ENCODE measurements at places on chromosomes 12 and 14.

DNA sequence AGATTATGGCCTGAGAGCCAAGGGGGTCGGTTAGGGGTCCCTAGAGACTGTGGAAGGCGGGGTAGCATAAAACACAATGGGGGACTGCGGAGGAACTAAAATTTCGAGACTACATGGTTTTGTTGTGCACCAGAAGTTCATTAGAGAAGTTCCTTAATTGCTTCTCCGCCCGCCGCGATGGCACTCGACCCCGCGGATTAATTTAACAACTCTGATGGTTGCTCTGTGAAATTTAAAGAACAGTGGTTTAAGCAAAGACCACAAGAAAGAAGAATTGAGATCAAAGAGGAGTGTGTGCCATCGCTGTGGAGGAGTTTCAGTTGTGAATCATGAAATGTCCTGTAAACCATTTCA, 1.4 kb upstream of the CCDC88C start:
- DNase-seq: no peak

DNA sequence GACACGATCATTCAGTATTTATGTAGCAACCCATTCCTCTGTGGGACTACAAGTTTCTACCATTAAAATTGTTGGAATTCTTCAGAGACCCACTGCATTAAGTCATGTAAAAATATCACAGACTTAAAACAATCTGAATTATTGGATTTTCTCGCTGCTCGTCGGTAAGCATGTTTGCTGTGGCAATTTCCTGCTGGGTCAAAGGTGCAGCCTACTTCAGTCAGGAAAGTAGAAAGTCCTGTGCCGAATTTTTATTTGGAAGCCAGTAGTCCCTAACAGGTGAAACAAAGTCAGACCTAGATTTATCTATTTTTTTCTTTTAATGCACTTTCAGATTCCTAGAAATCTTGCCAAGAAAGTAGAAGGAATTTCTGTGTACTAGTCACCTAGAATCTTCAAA, 110.4 kb upstream of the MYL2 start:
- no peak for DNase-seq

- no peak for DNase-seq
Measured at GRCh38 chr12:3881281-3881950, 8.2 kb upstream of the PARP11 start.

DNA sequence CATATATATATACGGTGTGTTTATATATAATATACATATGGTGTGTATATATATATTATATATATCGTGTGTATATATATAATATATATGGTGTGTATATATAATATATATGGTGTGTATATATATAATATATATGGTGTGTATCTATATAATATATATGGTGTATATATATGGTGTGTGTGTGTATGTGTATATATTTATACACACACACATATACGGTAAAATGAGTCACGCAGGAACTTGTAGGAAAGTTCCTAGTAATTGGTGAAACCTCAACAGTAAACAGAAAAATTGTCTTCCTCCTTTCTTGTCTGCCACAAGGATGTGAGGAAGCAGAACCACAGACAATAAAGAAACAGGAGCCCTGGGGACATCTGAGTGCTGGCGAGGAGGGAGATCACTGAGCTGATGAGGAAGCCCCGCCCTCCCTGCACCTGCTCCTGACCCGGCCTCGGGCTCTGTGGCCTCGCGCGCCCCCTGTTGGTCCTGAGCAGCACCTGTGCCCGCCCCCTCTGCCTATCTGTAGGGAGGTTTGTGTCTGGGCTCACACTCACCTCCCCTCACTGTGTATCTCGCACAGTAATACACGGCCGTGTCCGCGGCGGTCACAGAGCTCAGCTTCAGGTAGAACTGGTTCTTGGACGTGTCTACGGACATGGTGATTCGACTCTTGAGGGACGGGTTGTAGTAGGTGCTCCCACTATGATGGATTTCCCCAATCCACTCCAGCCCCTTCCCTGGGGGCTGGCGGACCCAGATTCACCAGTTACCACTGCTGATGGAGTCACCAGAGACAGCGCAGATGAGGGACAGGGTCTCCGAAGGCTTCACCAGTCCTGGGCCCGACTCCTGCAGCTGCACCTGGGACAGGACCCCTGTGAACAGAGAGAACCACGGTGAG, 1079.4 kb downstream of the TMEM121 start:
- peak; percentile 11 for DNase-seq

DNA sequence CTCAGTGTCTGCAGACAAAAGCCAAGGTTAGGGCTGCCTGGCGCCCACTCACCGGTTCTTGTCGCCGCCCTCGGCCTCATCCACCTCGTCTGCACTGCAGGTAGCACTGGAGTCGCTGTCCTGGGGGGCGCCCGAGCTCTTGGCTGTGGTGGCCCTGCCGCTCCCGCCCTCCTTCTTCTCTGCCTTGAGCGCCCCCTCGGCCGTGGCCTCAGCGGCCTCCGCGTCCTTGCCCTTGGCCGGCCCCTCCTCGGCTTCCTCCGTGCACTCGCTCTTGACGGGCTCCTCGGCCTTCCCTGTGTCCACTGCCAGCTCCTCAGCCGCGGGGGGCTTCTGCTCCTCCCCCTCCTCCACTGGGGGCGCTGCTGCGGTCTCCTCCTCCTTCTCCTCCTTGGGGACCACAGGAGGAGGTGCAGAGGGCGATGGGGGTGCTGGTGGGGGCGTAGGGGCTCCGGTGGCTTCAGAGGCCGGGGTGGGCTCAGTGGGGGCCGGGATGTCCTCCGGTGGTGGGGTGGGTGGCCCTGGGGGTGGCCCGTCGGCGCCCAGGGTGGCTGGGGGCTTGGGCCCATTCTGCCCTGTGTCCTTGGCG, 77.2 kb downstream of the RFLNA start:
- DNase-seq: no peak

DNA sequence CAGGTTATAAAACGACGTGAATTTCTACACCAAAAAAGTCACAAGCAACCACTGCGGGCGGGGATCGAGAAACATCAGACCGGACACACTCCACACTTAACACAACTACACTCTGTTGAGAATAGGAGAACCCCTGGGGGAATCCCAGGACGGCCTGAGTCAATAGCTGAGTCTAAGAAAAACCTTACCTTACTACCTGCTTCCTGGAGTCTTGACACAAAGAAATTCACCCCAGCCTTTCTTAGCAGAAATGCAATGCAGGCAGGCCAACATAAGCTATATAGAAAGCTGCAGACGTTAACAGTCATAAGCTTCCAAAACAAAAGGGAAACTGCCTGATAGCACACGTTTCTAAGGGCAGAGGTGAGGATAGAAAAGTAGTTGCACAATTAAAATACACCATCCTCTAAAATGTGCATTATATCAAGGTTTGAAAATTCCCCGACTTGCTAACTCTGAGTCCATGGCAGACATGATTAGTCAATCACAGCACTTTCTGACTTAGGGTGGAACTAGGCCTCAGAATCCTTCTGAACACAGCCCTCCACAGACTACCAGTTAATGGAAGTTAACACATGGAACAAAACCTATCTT, 68.0 kb downstream of the CCDC88C start:
- DNase-seq: no peak

DNA sequence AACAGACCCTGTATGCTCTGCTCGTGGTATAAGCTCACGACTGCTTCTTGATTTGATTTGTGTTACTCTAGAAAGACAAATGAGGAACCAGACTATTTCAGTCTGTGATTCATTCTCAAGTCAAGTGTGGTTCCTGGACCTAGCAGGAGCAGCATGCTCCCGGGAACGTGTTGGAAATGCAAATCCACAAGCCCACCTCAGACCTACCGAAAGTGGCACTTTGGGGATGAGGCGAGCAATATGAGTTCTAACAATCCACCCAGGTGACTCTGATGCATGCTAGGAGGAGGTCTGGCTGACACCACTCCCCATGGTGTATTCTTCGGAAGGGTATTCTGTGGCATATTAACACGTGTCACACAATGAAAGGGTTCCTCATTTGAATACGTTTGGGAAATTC, 59.5 kb upstream of the TMX1 start:
- no peak for DNase-seq

GRCh38 chr14:68841016-68841809, 48.3 kb upstream of the ZFP36L1 start:
- DNase-seq: no peak

DNA sequence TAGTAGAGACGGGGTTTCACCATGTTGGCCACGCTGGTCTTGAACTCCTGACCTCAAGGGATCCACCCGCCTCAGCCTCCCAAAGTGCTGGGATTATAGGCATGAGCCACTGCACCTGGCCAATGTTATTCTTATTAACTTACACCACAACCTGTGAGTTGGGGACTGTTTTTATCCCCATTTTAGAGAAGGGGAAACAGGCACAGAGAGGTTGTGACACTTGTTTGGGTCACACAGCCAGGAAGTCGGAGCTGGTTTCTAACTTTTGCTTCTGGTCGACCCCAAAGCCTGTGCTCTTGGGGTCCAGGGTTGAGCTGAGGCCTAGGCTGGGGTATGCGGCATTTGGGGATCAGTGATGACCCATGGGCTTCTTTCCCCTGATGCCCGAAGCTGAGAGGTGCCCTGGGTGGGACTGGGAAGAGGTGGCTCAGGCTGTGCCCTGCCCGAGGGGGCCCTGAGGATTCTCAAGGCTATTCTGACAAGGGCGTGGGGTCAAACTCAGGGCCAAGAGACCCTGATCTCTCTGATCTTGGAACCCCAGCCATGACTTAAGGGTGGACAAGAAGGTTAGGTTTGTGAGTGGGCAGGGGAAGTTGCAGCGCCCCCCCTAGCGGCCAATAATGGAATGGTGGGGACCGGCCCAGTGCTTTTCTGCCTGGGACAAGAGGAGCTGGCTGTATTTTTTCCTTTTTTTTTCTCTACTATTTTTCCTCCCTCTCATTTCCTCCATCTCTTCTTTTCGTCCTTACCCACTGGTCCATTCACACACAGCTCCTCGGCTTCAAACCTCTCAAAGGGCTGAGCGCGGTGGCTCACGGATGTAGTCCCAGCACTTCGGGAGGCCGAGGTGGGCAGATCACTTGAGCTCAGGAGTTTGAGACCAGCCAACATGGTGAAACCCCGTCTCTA, 3.0 kb downstream of the SDSL start:
- peak; percentile 17 for DNase-seq

GRCh38 chr14:102317564-102318248, 1.8 kb upstream of the ZNF839 start:
- peak; percentile 59 for DNase-seq

DNA sequence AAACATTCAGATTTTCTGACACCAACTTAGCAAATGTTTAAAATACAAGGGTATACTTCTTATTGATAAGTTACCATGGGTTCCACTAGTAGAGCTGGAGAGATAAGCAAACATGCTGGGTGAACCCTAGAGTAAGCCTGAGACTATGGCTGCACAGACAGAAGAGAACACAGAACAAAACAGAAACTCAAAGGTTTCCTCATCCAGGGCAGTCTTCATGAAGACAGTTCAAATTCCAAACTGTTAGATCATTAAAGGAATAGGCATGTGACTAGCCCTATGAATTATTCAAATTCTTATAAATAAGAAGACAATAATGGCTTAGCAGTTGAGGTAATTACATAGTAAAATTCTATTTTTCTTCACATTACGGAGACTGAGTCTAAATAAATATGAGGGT, 28.1 kb downstream of the BTBD7 start:
- DNase-seq: no peak

GRCh38 chr14:71138448-71139293, 231.4 kb downstream of the PCNX1 start:
- DNase-seq: peak; percentile 25

DNA sequence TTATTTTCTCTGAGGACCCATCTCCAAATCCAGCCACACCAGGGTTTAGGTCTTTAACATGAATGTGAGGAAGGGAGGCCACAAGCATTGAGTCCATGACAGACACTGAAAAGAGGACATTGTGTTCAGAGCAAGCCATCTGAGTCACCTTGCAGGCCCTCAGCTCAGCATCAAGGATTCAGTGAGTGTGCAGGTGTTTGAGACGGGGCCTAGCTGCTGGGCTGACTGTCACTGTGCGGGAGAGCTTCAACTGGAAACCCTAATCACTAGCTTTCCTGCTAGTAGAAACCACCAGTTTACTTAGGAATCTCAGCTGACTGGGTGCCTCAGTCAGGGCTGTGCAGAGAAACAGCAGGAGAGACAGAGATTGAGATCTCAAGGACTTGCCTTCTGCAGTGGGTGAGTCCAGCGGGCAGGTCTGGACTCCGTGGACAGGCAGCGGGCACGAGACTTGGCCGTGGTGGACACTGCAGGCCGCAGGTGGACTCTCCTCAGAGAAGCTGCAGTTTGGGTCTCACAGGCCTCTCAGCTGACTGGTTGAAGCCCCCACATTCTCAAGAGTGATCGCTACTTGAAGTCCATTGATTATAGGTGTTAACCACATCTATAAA, 86.1 kb upstream of the DYNC1H1 start:
- DNase-seq: no peak

DNA sequence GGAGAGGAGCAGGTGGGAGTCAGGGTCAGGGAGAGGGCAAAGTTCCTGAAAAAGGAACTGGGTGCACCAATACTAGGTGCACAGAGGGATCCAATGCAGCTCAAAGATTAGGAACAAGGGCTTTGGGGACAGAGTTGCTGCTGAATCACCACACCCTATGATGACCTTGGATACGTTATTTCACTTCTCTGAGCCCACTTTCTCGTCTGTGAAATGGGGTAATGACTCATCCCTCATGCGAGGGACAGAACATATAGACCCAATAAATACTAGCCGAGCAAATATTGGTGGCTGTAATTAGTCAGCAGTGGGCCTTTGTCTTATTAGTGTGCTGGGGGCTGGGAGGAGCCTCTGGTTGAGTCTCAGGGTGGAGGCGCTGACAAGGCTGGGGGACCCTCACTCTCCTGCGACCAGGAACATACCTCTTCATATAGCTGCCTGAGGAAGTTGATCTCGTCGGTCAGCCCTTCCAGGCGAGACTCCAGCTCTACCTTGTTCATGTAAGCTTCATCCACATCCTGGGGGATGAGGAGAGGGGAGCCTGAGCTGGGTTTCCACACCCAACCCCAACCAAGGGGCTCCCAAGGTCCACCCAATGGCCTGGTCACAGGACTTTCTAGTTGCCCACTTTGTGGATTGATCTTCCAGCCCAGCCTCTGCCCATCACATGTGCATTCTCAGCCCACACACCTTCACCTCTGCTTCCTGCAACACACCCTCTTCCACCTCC, 4.5 kb downstream of the KRT8 start:
- DNase-seq: no peak

GRCh38 chr14:80781972-80782367, 159.6 kb downstream of the CEP128 start:
- no peak for DNase-seq

DNA sequence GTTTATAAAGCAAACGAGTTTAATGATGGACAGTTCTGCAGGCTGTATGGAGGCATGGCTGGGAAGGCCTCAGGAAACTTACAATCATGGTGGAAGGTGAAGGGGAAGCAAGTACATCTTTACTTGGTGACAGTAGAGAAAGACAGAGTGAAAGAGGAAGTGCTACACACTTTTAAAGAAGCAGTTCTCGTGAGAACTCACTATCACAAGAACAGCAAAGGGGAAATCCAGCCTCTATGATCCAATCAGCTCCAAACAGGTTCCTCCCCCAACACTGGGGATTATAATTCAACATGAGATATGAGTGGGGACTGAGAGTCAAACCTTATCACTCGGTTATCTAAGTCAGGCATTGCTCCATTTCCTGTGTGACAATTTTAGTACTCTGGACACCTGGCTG, 189.9 kb upstream of the CNTN1 start:
- no peak for DNase-seq

- no peak for DNase-seq
Measured at GRCh38 chr14:31763041-31763440, 201.8 kb downstream of the NUBPL start.
